ENCODE measurements at places on chromosomes 16 and 17.

GRCh38 chr16:55035029-55035428 is 104.4 kb downstream of the IRX5 start:
- no peak for DNase-seq

GRCh38 chr17:39084558-39084957 is 66.9 kb downstream of the PLXDC1 start:
- DNase-seq = no peak

DNA sequence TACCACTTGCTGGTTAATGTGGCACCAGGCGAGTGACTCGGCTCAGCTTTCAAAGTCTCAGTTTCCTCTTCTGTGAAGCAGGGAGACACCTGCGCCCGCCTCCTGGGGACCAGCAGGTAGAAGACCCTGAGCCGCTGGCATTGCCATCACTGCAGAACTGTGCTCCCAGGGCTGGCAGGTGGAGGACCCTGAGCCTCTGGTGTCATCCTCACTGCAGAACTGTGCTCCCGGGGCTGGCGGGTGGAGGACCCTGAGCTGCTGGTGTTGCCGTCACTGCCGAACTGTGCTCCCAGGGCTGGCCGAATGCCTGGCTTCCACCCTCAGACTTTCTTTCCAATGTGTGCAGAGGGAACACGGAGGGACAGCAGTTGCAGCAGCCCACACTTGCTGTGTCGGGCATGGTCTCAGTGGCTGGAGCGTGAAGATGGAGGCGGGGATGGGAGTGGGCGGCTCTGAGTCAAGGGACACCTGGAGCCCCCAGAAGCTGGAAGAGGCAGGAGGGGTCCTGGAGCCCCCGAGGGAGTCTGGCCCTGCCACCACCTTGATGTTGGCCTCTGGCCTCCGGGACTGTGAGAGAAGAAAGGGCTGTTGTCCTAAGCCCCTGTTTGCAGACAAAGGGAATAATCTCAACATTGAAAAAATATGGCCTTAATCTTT is 75.8 kb upstream of the METTL9 start:
- no peak for DNase-seq

DNA sequence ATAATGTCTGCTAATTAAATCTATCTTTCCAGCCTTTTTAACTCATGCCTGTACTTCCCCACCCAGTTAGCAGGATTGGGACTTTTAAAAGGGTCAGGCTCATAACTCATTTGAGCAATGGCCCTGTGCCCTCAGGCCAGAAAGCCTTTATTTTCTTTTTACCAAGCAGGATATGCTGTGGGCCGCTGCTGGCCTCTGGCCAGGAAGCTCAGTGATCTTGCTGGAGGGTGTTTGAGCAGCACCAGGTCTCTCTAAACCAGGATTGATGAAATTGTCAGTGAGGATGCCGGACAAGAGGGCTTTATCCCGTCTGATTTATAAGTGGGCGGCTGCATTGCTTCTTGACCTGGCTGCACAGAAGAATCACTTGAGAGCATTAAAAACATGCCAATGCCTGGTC is 187.8 kb downstream of the RAB11FIP4 start:
- DNase-seq = no peak

- DNase-seq = no peak
Observed at GRCh38 chr16:19936441-19936840, 51.8 kb upstream of the GPRC5B start.

DNA sequence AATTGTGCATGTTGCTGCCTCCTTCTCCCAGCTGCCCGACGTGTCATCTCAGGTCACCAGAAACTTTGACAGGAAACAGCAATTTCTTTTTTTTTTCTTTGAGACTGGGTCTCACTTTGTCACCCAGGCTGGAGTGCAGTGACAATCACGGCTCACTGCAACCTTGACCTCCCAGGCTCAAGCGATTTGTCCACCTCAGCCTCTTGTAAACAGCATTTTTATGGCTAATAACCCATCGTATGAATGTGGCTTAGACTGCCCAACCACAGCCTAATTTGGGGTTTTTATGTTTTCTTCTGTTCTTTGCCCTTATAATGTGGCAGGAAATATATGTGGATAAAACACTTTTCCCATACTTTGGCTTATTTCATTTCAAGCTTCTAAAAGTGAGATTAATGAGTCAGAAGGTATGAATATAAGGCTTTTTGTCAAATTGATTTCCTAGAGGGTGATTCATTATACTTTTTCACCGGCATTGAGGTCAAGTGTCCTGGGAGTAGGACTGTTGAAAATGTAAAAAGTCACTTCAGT is 31.0 kb upstream of the SLC5A10 start:
- DNase-seq = no peak

DNA sequence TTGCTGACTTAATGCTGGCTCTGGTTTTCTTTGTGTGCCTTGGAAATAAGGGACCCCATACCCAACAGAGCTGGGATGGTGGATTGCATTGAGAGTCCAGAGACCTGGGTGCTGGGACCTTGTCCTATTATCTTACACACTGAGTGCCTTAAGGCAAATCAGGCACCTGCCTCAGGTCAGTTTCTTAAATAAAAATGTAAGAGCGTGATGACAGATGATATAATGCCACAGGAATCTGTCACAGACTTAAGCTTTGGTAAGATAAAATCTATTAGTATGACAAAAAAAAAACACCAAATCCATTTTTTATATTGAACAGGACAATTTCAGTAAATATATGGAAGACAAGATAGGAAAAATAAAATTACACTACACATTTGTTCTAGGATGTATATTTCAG is 1.6 kb downstream of the MT1A start:
- DNase-seq = no peak

GRCh38 chr17:78378225-78379130 is at the start of gene PGS1:
Gene PGS1, plus strand, starts transcription at chr17:78378649. Its CDS starts 17 bp downstream, at chr17:78378666.
- DNase-seq = peak; percentile 71

DNA sequence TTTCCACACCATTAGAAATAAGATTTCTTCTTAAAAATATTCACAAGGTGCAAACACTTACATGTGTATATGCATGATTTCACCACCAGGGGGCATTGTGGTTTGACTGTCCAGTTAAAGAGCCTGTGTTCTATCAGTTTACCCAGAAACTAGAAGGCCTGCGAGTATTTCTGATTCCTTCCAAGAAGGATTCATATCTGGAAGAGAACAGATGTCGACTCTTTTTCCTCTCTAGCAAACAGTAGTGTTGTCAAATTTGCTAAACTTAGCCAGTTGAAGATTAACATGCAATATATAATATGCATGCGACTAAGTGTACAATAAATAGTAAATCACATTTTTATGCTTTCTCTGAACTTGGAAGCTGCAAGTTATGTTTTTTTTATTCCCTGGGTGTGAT is 404.1 kb downstream of the WWOX start:
- DNase-seq = peak; percentile 2

DNA sequence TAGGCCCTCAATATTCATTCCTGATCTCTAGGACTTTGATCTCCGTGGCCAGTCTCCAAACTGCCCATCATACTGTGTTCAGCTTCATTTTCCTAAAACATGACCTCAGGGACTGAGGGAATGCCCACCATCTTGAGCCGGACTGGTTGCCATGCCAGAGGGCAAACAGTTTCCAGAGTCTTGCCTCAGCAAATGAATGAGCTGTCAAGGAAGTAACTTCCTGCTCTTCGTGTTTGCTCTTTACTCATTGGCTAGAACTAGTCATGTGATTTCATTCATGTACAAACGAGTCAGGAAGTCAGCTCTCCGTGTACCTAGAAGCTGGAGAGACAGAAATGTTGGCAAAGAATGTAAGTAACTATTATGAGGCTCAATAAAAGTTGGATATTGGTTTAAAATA is 50.2 kb downstream of the ANKFN1 start:
- no peak for DNase-seq

- DNase-seq = no peak
Observed at GRCh38 chr17:58532555-58532951, 18.1 kb upstream of the MTMR4 start.

DNA sequence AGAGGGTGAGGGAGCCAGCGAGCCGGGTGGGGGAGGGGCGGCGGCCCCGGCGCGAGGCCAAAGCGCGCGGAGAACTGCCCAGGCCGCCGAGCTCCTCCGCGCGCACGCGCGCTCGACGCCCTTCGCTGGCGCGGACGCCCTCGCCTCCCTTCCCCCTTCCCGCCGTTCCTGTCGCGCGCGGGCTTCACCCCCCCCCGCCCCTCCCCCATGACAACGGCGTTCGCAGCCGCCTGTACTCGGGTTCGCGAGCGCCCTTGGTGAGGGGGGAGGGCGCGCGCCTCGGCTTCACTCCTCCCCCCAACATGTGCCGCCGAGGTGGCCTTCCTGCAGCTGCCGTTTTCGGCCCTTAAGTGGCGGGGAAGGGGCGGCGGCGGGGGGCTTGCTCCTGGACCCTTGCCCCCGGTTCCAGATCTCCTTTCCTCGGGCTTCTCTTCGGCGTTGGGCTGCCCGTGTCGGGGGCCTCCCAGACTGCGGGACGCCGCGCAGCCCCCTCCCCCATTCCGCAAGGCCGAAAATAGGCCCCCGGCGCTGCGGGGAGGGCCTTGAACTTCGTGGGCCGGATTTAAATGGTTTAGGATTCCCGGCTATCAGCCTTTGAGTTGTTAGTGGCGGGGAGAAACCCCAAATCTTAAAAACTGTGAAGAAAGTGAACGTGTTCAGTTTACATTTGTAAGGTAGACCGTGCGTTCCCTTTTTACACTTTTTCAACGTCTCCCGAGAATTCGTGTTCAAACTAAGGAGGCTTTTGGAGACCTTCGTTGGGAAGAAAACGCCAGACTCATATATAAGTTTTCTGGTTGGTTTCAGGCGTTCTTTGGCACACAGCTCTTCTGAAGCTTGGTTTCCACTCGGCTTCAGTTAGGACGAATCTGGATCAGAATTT is 653 bp downstream of the SRRM2 start:
- DNase-seq = no peak

DNA sequence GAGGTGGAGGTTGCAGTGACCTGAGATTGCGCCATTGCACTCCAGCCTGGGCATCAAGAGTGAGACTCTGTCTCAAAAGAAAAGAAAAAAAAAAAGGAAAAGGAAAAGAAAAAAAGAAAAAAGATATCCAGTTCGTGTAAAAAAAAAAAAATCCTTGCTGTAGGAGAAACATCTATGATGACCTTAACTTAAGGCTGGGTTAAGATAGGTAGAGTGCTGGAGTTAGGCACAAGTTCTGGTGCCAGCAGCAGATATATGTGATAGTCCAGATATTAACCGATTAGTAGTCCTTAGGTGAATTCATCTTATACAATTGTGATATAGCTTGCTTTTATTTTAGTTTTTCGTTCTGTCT is 17.2 kb downstream of the PSMD11 start:
- DNase-seq = no peak

Data from stimulated activated CD4-positive, alpha-beta T cell treated with anti-CD3 and anti-CD28 coated beads, TNF-alpha, amount 100 ng/mL, for 1 hour (primary cell).